Neural progenitor cell (in vitro differentiated cells): ENCODE measurements at places on chromosomes 13 and 19.

DNA sequence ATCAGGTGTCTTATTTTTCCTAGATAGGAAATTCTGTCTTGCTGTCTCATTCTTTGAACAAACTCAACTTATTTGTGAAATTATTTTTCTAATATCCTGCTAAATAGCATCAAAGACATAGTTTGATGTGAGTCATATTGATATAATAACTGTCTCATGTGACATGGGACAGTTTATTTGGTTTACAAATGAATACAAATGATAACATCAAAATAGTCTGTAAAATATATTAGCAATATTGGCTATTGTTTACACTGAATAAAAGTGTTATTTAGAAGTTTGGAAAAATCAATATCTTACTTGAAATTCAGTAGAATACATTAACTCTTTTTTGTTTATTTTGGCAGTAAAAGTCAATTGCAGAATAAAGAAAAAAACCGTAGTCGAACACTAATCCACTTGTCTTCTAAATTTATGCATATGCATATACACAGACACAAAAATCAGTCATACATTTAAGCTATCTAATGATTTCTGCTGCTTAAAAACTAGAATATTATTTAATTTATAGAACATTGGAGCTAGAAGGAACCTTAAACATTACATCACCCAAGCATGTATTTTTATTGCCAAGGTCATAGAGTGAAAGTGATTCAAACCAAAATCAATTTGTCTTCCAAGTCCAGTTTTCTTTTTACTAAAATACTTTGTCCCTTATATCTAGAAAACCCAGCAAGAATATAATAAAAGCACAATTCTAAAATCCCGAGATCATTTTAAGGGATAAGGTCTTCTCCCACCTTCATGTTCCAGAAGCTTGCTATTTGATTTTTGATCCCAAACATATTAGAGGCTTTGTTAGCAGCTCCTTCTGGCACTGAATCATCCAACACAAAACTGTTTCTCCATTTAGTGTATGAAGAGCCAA is 776.5 kb upstream of the SLITRK1 start:
- no peak for DNase-seq

DNA sequence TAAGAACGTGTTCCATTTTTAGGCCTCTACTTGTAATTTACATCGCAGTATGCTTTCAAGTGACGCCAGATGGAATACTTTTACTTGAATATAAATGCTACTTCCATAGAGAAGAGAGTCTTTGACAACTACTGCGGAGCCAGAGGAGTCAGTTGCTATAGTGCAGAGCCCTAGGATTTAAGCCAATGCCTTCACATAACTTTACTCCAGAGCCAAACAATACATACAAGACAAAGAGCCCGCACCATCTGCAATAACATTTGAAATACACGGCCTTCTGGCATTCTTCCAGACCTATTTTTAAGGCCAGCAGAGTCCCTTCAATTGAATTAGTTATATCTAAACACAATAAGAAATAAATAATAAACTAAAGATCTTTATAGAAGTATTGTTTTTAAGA is 59.4 kb downstream of the XPO4 start:
- no peak for DNase-seq

- no peak for DNase-seq
Observed at GRCh38 chr13:75825161-75825560, 189.0 kb downstream of the LMO7 start.

DNA sequence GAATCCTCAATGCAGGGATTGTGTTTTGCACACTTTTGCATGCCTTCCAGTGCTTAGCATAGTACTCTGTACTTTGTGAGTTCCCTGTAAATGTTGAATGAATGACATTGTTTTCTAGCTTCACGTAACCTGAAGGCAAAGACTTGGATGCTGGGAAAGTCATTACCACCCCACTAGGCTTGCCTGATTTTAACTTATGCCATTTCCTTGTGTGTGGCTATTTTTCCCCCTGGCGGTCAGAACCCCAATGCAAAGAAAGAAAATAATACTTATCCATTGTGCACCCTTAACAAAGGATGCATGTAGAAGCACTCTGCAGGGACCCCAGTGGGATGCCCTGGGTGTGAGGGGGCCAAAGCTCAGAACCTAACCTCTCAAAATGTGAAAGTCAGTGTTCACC is 1.2 kb upstream of the ENOX1 start:
- peak; percentile 42 for DNase-seq

- no peak for DNase-seq
Observed at GRCh38 chr19:8079988-8080387, 27.4 kb downstream of the CCL25 start.
